T47D (cell line): ENCODE measurements at places on chromosomes 5 and 9.

GRCh38 chr5:176658817-176659511, 11.7 kb downstream of the TSPAN17 start:
- DNase-seq, result no peak

- DNase-seq, result no peak
Measured at GRCh38 chr5:75663579-75664284, 52.5 kb downstream of the ANKDD1B start.

DNA sequence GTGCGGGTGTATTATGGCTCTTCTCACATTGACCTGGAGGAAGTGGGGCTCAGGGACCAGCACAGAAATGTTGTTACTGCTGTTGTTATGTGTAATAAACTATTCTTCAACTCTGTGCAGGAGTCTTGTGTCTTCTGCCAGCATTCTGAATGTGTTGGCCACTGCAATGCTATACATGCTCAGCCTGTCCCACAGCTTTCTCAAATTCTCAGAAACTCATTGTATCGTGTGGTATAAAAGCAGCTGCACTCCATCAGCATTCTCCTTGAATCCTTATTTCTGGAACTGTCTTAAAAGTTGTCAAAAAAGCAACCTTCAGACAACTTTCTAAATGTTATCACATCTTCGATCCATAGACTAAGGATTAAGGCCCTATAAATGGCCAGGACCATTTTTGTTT, 72.0 kb downstream of the ZNF474 start:
- DNase-seq, result no peak

- no peak for DNase-seq
Measured at GRCh38 chr5:95449460-95449859, 58.3 kb downstream of the FAM81B start.
